ENCODE measurements at places on chromosomes 4 and X. TPM values are rescaled to one million over a fixed set of nuclear protein-coding genes. Genes with fewer than 3 reads are reported as not detected.

The UPF3B gene
- polyA plus RNA-seq, result 4.6 TPM

The CLTRN gene
- polyA plus RNA-seq, result 0.39 TPM

DNA sequence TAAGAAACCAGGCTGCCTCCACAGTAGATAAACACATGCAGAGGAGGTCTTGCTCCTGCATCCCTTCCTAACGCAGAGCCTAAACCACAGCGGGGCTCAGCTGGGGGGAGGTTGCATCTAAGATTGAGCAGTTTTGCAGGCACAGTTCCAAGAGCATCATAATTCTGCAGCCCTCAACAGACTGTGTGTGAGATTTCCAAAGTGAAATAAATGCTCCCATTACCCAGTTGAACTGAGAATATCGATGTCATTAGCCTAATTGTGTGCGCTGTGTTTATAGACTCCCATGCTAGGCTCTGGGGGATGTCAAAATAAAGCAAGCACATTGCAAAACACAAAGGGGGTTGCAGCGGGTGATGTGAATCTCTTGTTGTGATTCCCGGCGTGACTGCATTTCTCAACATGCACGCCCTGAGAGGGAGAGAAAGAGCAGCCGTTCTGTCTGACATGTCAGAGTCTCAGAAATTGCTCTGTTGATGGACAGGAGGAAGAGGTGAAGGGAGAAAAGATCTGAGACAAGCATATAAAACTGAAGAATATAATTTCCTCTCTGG lies 150.0 kb upstream of the PSAPL1 start:
- no peak for DNase-seq

DNA sequence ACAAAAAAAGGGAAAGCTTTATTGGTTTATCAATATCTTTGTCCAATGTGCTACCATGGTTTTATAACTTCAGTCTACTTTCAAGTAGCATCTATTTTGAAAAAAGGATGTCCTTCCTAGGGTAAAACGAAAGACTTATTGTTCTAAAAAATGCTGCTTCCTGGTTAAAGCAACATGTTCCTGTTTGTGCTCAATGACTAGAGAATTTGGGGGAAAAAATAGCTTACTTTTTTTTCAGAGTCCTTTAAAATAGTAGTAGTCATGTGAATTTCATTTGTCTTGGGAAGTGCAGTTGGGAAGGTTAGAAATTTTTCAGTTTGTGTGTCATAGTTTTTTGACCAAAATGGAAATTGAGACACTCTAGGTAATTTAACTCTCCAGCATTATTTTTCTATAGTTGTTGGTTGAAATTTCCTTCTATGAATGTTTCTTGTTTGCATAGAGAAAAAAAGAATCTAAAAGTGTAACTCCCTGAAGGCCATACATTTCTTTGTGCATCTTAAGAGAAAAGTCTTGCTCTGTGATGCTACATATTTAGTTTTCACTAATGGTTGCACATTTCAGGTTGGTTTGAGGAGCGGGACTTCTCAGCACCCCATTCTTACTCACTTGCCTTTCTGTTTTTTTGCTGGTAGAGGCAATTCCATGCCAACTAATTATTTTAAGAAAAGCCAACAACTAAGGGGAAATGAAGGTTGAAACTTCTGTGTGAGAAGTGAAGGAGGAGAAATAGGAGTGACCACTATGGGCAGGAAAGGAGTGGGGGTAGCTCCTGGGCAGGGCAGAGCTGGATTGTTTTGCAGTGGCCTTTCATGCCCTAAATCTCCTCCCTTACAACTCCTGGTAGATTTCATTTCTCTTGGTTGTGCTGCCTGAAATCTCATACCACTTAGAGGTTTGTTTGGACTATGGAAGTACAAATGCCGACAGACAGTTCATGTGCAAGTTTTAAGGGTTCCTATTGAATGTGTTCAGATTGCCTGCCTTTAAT lies 76.4 kb downstream of the RAPGEF2 start:
- no peak for DNase-seq

- peak; percentile 0 for DNase-seq
Observed at GRCh38 chrX:29478336-29479069, 736.9 kb upstream of the MAGEB2 start.

- no peak for DNase-seq
Observed at GRCh38 chrX:45566456-45566855, 365.8 kb upstream of the DIPK2B start.

- peak; percentile 49 for DNase-seq
Observed at GRCh38 chr4:110970642-110971041, 347.8 kb upstream of the PITX2 start.

DNA sequence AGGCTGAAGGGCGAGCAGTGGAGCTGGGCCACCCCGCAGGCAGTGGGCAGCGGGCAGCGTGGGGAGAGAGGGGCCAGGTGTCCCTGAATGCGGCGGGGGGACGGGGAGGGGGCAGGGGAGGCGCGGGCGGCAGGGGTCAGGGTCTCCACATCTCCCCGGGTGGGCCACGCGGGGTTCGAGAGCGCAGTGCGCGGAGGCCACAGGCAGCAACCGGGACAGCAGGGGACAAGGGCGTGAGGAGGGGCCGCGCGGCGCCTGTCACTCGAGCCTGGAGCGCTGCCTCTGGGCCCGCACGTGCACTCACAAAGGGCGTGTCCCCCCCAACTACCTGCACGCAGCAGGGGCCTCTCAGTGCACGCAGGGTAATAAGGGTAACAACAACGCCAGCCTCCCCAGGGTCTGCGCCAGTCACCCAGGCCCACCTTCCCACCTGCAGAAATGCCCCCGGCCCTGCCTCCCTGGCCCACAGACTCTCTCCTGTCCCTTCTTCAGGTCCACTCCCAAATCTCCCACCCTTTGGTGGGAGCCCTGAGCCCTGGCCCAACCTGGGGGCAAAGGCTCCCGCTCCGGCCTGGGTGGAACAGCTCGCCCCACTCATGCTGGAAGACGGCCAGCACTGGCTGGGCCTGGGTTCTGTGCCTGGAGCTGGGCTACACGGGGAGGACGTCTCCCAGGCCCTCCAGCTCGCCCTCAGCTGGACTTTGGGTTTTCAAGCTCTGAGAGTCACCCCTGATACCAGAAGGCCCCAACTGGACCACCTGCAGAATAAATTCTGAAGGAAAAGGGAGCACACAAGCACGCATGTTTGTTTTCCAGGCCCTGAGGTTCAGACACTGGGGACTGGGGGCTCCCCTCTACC lies 53.2 kb downstream of the ZFYVE28 start:
- no peak for DNase-seq

DNA sequence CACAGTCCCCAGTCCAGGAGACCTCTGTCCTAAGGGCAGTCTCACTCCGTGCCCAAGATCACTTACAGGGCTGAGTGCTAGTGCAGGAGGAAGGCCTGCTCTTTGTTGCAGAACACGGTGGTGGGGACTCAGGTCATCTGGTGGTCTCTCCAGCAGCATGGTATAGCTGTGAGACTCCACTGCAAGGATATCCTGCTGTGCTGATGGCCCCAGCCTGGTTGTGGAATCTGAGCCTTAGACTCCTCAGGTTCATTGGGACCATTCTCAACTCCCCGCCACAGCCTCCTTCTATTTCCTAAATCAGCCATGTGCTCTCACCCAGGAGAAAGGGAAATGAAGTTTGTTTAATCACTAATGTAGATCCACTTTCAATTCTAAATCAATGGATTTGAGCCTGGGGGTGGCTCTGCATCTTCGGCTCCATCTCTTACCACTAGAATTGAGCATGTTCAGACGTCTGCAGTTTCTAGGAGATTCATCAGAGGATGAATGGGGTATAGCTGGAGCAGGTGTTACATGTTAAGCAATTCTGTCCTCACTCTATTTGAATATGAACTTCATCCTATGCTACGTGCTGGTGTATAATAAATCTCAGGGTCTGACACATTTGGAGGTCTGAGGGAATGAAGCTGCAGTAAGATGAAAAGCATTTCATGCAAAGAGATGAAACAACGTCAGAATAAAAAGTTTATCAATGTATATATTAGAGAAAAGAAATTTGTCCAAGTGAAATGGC lies 189.2 kb downstream of the MGST2 start:
- DNase-seq, result no peak

- DNase-seq, result no peak
Observed at GRCh38 chr4:6333301-6334202, 63.9 kb downstream of the WFS1 start.

DNA sequence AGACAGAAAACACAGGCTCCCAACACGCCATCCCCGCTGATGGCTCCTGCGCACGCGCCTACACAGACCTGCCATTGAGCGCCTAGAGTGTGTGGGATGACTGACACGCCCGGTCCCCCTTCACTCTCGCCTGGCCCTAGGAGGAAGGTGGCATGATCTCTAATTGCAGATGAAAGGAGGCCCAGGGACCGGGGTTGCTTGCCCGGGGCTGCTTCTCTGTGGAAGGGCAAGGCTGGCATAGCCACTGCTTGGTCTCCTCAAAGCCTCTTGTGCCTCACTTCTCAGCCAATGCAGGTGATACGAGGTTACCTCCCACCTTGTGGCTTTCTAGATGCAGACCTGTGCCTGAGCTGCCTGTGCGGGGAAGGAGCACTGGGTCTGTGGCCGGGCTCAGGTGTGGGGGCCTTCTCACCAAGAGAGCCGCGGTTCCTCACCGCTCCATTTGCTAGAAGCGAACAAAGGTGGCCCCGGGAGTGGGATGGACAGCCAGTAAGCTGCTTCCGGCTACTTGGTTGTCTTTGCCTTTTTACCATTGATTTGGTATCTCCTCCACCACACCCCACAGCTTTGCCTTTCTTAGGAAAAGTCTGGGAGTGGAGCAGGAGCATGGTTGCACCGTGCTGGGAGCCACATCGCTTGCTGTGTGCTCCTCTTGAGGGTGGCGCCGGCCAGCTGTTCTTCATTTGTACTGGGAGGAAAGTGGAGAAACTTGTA lies 47.0 kb downstream of the TBC1D14 start:
- DNase-seq, result no peak

DNA sequence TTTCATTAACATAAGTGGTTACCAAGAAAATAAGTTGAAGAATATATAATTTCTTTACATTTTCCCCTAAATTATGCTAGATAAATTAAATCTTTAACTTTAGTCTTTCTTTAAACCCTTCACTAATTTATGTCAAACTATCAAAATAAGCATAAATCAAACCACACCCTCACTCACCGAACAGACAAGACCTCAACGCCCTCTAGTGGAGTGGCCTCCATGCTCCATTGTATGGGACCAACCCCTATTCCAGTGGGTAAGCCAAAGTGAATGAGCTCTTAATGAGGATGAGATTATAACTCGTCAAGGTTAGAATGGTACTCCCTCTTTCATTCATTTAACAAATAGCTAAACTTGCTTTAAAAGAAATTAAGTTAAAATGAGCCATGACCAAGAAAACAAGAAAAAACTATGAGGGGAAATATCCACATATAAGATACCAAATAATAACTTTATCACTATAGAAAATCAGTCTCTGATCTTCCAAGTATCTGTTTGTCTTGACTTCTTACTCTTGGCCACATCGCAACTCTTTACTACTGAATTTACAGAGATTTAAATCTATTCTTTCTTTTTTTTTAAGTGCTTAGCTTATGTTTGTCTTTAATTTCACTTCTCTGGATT lies 15.6 kb upstream of the BBS12 start:
- peak; percentile 50 for DNase-seq

DNA sequence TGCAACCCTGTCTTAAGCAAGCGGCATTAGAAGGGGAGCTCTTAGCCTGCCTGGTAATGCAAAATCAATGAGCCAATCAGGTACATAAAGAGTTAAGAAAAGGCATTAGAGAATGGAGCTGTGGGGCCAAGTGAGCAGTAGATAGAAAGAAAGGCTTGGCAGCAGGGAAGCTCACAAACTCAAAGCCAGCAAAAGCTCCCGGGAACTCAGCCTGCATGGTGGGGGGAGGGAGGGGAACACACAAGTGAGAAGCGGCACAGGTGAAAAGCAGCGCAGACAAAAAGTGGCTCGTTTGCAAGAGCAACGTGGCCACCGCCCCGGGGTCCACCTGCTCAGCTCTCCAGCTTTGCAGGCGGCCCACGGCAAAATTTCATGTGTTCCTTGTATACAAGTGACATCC lies 818.5 kb downstream of the FAM133A start:
- DNase-seq, result no peak

- no peak for DNase-seq
Observed at GRCh38 chrX:48694776-48695533, 1.6 kb upstream of the SUV39H1 start.

DNA sequence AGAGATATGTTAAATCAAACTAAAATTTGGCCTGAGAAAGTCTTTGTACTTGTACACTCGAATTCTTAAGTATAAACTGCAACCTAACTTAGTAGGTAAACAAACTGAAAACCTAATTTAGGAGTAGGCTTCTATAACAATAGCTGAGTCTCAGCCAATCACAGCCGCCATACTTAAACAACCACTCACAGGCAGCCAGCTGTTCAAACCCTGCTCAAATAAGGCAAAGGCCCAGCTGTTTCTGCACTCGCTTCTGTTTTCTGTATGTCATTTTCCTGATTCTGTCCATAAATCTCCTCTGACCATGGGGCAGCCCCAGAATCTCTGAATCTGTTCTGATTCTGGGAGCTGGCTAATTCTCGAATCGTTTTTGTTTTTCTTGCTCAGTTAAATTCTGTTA lies 7.8 kb upstream of the PLS3 start:
- DNase-seq, result no peak

DNA sequence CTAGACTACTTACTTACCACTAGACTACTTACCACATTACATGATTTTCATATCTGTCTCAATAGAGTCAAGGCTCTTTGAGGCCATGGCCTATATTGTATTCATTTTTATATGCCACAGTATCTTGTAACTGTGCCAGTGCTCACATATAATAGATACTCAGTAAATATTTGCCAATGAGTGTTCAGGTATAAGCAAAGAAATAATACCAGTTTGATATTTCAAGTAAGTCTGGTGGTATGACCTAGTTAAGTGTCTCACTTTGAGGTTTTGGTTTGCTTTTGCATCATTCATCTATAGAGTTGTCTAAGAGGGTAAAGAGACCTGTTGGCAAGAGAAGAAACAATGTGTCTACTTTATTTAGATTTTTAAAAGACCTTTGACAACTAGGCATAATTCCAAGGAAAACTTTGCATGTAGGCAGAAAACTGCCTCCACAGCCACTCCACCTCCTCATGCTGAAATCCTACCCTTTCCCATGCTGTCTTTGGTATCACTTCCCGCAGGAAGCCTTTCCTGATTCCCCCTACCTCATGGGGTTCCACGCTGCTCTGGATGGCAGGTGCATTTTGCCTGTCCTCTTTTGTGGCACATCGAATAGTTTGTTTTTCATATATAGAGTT lies 91.3 kb upstream of the KLHL13 start:
- no peak for DNase-seq

Measured in HepG2 (cell line).